ENCODE measurements at places on chromosomes 2 and 18. TPM values are rescaled to one million over a fixed set of nuclear protein-coding genes. Genes with fewer than 3 reads are reported as not detected.

CRYBA2 gene
- total RNA-seq = not detected

UGT1A10 gene
- total RNA-seq = not detected

HSBP1L1 gene
- 0.77 TPM for total RNA-seq

MC5R gene
- under 0.01 TPM for total RNA-seq

TTC32 gene
- total RNA-seq = 4.2 TPM
